ENCODE measurements at places on chromosomes 3 and 15.

GRCh38 chr3:196254376-196255283 is 32.9 kb downstream of the PCYT1A start:
- no peak for DNase-seq

DNA sequence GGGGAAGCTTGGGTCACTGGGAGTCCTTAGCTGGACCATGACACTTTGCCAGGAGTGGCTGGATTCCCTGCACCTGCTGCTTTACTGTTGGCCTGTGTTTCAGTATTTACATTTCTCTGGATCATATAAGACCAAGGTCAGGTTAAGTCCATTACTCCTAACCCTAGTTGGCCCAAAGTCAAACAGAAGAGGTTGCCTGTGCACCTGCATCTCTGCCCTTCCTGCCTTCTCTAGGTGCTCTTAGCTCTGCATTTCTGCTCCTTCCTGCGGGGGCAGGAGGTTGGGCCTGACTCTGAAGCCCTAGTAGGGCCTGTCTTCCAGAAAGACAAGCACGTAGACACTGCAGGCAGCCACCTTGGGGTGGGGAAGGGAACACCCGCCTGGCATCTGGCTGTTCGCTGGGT is 124.3 kb downstream of the RPLP1 start:
- DNase-seq, result no peak

GRCh38 chr3:194575484-194576210 is 57.6 kb downstream of the TMEM44 start:
- peak; percentile 80 for DNase-seq

- no peak for DNase-seq
These were observed 12.3 kb upstream of the SEMA7A start for GRCh38 chr15:74445816-74446763.

DNA sequence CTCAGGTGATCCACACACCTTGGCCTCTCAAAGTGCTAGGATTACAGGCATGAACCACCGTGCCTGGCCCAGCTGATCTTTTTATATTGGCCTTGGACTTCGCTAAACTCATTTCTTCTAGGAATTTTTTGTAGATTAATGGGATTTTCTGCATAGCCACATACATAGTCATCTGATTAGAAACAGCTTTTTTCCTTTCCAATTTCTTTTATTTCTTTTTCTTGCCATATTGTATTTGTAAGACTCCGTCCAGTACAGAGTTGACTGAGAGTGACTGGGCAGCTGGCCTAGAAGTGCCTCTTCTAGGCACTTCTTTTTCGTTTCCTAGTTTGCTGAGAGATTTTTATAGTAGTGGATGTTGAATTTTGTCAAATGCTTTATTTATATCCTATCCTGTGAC is 37.4 kb downstream of the ARIH1 start:
- DNase-seq, result no peak

DNA sequence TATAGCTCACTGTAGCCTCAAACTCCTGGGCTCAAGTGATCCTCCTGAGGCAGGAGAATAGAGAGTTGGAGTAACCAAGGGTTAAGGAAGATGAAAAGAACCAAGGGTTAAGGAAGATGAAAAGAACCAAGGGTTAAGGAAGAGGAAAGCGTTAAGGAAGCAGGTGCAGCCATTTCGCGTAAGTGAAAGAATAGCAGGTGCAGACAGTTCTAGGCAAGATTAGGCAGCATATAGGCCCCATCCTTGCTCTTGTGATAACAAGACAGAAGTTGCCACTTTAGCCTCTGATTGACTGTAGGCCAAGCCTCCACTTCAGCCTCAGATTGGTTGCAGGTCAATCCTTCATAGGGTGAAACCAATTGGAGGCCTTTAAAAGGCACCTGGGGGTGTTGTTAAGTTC is 677.4 kb downstream of the PDCD6IP start:
- no peak for DNase-seq

DNA sequence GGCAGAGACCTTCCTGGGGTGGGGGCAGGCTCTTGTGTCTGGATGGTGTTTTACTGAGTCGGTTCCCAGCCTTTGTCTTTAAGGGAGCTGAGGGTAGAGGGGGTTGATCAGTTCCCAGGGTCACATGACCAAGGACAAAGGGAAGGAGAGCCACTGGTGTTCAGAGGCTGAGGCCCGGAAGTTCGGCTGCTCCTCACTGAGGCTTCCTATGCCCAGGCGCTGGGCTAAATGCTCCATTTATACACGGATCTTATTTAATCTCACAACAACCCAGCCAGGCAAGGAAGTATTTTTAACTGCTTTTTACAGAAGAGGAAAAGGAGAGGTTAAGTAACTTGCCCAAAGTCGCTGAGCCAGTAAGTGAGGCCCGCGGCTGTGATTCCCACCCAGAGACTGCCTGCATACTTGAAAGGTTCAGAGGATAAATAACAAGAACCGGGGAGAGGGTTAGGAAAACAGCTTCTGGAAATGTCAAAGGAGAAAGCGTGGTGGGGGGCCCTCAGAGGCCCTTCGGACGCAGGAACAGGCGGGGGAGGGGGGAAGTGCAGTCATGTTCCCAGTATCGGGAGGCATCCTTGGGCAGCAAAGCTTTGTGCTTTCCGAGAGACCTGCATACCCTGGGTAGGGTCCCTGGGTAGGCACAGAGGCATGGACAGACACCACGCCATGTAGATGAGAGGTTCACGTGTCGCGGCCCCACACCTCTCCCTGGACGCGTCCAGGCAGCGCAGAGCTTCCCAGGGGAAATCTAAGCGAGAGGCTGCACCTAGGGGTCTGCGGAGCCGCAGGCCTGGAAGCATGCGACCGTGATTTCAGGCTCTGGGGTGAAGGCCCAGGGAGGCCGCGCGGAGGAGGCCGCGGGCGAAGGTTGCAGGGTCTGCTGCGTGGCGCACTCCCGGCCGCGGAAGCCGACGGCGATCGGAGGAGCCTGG is 21.3 kb downstream of the EPHB3 start:
- peak; percentile 61 for DNase-seq

- no peak for DNase-seq
These were observed 28.8 kb upstream of the VILL start for GRCh38 chr3:37961622-37962431.

- DNase-seq, result no peak
These were observed 88.0 kb downstream of the AAGAB start for GRCh38 chr15:67166280-67167009.

GRCh38 chr3:177516158-177517011 is 319.1 kb upstream of the TBL1XR1 start:
- DNase-seq, result peak; percentile 98

- DNase-seq, result peak; percentile 74
These were observed 89.5 kb downstream of the EOMES start for GRCh38 chr3:27632431-27633223.

DNA sequence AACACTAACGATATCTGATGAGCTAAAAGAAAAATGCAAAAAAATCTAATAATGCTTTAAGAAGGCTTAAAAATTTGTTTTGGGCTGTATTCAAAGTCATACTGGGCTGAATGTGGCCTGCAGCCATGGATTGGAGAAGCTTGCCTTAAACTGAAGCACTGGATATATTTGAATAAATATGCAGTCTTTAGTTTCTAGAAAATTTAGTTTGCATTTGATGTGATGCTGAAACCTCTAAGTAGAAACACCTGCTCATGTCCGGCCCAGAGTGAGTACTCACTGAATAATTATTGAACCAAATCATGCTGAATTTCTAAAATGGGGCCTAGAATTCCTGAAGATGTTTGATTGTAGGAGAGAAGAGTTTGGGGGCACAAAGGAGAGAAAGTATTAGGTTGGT is 43.9 kb downstream of the ABHD5 start:
- DNase-seq, result no peak

GRCh38 chr3:30161375-30161774 is 445.0 kb upstream of the TGFBR2 start:
- peak; percentile 91 for DNase-seq

DNA sequence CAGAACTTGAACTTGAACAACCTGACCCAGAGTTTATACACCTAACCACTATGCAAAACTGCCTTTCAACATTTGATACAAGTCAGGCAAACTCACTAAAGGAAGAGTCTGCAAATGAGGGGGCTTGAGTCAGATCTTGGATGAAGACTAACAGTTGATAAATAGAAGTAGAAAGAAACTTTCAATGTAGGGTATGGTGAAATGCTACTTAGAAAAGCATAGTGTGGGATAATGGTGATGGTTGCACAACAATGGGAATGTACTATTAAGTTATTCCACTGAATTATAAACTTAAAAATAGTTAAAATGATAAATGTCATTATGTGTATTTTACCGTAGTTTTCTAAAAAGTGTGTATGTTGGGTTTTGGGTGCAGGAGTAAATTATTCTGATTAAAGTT is 19.7 kb upstream of the ZNF280D start:
- no peak for DNase-seq
